ENCODE measurements at places on chromosomes 3 and 15.

DNA sequence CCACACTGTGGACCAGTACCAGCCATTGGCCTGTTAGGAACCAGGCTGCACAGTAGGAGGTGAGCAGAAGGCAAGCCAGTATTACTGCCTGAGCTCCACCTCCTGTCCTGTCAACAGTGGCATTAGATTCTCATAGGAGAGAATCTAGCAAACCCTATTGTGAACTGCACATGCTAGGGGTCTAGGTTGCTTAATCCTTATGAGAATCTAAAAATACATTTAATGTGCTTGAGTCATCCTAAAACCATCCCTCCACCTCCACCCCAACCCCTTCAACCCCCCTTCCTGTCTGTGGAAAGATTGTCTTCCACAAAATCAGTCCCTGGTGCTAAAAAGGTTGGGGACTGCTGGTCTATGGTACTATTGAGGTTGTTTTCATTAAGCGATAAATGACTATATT is 49.3 kb upstream of the KCNAB1 start:
- DNase-seq: no peak

GRCh38 chr3:194278186-194278845 is 72.8 kb downstream of the CPN2 start:
- no peak for DNase-seq

GRCh38 chr15:74402337-74402841 is 31.4 kb downstream of the SEMA7A start:
- no peak for DNase-seq

DNA sequence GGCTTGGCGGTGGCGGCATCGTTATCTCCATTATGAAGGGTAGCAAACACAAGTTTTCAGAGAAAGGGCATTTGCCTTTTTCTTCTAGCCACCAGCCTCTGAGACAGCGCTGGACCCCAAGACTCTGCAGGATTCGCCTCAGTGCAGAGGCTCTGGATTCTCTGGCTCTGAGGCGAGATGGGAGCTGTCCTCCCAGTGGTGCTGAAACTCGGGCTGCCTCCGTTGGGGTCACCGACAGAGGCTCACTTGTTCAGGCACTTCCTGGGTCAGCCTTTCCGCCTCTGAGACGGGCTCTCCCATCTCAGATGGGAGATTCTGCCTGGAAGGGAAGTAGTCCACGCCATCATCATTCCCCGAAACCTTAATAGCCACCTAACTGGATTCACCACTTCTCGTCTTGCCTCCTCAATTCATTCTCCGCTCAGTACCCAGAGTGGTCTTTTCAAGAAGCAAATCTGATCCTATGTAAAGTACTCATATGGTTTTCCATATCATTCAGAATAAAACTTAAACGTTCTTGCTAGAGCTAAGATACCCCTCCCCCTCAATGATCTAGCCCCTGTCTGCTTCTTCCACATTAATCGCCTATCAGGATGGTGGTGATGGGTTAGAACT is 76.9 kb downstream of the RHCG start:
- DNase-seq: peak; percentile 27

DNA sequence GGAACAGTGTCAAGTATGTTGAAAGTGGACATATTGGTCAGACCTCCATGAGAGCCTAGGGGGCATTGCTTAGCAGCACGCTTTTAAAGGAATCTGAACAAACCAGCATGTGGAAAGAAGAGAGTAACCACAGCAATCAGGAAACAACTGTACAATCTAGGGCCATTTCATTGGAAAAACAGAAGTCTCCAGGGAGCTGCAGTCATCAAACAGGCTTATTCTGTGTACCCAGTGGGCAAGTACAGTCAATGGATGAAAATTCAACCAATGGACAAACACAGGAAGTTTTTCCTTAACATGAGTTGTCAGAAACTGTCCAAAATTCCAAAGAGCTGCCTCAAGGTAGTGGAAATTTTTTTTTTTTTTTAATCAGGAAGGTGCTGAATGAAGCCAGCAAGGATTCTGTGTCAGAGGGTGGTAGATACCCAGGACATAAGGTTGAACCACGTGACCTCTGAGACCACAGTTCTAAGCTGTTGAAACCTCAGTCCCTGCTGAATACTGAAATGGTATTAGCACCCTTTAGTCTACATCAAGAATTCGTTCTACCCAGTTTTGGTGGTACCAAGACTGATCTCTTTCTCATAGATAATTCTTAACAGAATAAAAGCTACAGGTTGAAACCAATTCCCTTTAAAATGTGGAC is 4.4 kb upstream of the DLG1 start:
- no peak for DNase-seq

DNA sequence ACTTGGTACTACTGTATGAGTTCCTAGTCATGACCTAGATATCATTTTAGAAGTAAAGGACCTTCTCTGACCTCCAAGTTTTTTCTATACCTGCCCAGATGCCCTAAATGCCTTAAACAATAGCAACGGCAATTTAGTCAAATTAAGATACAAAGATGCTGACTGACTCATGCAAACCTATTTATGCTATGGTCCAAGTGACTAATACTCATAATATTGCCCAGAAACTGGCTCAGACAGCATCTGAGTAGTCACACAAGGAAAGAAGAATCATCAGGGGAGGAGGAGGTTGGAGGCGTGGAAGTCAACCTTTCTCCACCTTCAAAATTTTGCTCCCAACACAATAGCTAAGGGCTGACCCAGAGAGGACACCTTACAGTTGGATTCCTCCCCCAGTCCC is 6.8 kb downstream of the FYCO1 start:
- DNase-seq: no peak

DNA sequence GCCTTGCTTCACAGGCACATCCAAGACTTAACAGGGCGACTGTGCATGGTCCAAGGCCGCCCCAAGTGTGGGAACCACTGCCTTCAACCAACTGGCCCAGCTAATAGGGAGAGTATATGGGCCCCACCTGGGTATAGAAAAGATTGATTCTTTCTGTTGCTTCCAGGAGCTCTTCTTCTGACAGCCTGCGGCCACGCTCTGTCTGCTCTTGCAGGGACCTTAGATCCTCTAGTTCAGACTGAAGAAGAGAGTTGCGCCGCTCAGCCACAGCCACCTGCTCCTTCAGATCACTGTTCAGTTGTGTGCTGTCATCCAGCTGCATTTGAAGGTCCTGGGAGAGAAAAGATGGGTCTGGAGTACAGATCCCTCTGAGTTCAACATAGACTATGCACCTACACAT is 102.2 kb downstream of the HHLA2 start:
- DNase-seq: no peak

DNA sequence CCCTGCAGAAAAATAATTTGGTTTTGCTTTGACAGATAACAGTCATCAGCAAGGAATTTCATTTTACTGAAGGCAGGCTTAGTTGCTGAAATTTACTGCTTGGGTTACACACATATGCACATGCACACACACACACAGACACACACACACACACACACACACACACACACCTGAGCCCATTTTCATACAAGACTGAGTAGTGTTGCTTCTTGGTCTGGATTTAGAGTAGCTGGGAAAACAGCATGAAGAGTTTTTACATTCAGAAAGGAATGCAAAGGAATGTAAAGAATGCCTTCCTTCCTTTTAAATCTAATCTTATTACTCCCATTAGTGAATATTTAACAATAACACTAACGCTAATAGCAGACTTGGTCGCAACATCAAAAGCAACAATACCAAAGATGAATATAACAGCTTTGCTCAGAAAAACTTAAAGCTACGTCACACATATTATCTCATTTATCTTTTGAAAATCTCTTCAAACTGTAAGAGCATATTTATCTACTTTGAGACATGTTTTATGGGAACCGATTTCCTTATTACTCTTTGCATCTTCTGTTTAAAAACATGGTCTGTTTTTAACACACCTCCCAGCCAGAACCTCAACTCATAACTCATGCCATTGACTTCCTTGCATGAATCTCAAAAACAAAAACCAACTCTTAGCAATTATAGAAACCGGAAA is 32.5 kb downstream of the RFTN1 start:
- no peak for DNase-seq

DNA sequence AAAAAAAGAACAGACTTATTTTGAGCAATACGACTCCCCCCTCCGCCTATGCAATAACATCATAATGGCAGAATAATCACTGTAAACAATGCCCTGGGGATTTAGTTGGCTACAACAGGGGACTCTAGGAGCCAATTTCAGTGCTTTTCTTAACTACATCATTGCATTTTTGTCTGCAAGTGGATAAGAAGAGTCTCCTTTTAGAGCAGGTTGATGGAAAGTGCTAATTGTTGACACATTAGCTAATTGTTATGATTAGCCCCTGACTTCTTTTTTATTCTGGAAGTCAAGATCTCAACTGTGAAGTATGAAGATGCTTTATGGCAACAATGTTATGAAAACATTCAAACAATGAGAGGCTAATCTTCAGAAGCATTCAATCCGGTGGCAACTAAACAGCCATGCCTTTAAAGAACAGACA is 121.2 kb downstream of the MECOM start:
- DNase-seq: no peak

DNA sequence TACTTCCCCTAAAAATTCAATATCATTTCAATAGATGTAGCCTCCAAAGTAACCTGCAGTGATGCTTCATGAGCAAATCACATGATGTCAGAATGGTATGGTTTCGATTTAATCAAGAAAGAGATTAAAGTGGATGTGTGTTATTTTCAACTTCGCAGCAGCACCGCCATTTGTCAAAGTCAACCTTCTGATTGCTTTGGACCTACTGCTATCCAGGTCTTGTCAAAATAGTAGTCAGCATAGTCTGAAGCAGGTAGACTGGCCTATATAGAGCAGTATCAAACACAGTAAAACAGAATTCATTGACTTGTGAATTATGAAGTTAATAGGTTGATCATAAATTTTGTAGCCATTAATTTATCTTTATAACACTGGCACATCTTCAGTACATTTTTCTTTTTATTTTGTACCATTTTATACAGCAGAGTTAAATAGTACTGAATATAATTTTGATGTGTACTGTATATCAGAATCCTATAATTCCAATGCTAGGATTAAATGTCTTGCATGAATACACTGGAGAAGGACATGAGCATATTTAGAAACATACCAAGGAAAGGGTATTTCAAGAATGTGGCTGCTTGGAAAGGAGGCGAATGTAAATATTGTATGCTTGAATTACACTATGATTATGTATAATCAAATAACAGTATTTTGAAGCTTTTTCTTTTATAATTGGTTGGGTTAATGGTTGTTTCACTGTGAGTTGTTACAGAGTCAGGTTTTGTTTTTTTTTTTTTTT is 79.6 kb downstream of the CDIN1 start:
- no peak for DNase-seq

- no peak for DNase-seq
Observed at GRCh38 chr3:64856106-64856505, 168.3 kb upstream of the ADAMTS9 start.

DNA sequence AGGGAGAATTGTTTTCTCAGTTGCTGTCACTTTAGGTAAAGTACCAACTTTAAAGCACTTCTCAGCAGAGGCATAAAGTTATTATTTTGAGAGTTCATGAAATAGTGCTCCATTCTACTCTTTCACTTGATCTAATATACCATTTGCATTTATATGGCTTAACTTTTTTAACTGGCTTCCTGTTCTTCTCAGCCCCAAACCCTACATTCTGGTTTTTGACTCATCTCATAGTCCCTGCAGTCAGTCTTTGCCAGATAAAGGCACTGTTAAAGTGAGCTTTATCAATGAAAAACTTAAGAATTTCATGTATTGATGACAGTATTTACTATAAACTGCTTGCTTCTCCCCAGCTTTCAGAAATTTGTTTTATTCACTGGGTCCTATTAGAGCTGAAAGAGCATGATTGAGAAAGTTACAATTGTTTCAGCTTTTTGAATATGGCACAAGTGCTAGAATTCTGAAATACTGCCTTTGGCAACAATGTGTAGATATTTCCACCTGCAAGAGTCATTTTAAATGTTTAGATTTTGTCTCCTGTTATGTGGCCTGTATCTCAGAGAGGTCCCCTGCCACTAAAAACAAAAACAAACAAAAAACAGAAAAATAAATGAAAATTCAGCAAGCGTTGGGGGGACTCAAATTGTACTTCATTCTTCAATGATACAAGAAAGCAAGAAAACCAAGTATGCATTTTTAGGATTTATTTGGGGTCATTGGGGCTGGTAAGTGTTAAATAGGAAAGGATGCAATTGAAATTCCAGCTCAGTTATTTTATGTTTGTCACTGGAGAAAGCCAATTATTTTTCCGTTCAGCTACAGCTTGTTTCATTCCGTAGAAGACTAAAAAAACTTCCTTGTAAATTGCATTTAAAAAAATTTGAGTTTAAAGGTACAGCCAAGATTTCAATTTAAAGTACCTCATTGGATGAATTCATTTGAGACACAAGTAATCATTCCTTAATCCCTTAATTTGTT is 28.6 kb downstream of the TGFBR2 start:
- no peak for DNase-seq

GRCh38 chr3:146715170-146715569 is 110.0 kb upstream of the PLSCR5 start:
- no peak for DNase-seq

DNA sequence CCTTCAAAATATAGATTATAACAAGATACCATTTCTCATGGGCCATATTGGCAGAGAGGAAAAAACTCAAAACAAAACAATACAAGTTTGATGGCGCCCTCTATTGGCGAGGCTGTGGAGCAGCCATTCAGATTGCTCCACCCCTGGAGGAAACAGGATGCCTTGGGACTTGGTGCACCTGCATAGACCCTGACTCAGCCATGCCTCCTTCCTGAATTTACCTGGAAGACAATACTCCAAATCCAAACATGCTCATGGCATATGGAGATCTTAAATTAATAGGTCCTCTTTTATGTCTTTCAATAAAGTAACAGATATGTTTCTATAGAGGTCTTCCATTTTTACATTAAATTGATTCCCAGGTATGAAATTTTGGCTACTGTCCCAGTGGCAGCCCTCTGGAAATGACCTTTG is 90.0 kb downstream of the APBA2 start:
- DNase-seq: peak; percentile 36

DNA sequence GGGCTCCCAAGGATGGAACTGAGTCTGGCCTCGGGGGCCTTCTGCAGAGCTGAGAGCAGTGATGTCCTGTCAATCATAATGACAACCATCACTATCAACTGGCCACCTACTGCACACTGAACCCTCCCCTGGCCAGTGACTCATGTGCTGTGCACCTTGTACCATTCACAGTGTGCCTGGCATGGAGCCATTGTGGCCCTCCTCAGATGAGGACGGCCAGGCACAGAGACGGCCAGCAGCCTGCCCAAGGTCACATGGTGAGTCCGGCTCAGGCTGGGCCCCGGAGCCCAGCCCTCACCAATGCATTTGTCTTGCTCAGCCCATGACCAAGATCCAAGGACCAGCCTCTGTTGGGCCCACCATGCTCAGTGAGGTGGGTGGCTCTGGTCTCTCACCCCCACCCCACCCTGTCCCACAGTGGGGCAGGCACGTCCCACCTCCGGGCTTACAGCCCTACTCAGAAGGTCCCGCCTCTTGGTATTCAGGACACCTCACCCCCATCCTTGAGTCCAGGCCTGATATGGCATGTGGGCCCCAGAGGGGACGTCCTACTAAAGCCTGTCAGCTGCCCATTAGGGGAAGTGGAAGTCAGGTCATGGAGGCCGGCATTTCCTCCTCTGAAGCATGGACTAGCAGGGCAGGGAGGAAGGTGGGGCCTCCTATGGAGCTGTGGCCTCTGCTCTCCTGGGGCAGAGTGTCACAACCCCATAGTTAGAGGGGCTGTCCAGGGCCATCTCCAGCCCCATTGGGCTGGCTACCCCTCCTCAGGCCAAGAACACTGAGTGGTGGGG is 35.9 kb upstream of the TMEM115 start:
- no peak for DNase-seq
